ENCODE measurements at places on chromosomes 6 and 20.

DNA sequence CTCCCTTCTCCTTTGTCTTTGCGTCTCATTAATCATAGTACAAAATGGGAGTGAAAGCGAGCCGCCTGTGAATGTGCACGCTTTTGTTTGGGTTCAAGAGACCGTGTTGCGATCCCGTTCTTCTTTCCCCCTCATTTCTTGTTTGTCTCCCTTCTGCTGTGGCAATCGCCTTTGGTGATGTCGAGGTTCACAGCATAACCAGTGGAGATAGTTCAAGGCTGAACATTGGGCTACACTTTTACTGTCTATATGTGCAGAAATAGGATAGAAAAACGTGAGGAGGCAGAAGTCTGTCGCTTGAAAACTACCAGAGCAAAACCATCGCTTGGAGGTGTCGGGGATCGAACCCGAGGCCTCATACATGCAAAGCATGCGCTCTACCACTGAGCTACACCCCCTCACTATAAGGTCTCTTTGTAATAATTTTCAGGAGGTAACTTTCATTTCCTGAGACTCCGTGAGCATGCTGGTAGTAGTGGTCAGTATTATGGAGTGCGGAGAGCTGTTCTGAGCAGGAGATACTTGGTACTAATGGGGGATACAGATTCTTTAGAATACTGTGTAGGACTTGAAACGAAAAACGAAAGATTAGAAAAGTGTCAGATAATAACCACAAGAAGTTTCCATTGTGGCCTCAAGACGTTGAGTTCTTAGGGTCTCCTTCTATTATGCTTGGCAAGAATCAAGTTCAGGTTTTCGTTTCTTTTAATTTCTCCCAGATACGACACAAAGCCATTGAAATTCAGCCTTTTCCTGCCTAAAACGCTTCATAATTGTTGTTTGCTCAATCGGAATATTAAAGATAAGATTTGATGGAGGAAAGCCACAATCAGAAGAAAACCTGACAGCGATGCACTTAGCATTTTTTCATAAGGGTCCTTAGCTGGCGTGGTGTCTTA, 106.6 kb downstream of the TRIM27 start:
- no peak for DNase-seq

DNA sequence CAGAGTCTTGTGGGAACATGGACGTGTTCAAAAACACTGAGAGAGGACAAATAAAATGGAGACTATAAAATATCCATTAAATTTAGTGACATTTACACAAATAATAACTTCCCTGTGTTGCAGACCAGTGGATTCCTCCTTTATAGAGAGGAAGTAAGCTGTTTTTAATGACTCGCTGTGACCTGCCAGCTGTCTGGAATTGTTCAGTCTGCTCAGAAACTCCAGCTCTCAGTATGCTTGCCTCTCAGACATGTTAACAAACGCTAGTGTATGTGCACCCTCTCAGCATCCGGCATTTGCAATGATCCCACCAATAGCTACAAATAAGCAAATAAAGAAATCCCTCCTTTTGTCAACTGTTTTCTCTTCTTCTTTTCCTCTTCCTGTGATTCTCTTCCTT, 158.0 kb upstream of the TCF21 start:
- no peak for DNase-seq

- DNase-seq, result no peak
Observed at GRCh38 chr6:169862892-169863525, 111.6 kb downstream of the ERMARD start.

- DNase-seq, result no peak
Observed at GRCh38 chr6:71351190-71351589, 62.6 kb downstream of the OGFRL1 start.

DNA sequence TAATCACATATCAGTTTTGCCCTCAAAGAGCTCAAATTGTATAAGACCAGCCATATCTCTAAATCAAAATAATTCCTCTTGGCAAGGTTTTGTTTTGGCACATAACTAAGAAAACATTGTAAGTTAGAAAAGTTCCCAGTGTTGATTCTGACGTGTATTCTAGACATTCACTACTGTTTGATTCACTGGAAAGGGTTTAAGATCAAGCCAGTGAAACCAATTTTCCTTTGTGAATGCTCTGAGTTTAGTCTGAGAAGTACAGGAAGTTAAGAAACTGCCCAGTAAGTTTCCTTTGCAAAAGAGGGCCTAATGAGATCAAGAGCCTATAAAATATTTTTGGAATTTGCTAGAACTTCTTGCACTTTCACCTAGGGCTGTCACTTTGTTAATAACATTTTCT, 143.0 kb downstream of the FNDC1 start:
- DNase-seq, result no peak

GRCh38 chr20:36819659-36820058, 46.1 kb upstream of the DSN1 start:
- DNase-seq, result no peak

DNA sequence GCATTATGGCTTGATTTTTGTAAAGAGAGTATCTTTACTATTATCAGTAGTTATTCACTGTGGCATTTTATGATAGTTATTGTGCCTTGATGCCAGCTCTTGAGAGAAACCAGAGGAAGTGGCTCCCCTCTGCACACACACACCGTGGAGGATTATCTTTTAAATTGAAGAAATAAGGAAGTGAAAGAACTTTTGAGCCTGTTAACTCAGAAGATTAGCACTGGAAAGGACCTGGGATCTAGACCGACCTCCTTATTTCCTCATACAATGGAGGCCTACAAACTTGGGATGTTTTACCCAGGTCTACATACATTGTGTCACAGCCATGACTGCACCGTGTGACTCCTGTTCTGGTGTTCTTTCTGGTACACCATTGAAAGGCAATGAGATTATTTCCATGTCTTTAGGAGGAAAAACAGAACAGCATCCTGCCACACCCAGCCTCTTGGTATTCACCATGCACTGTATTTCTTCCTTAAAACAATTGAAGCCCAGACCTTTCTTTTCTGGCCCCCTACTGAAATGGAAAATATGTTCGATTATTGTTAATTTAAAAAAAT, 40.6 kb downstream of the HECA start:
- DNase-seq, result no peak
